CD8-positive, alpha-beta T cell (primary cell): ENCODE measurements at places on chromosomes 13 and 19.

GRCh38 chr19:1162404-1163282 is 11.4 kb downstream of the SBNO2 start:
- DNase-seq, result no peak

GRCh38 chr19:45117671-45118070 is 24.7 kb downstream of the PPP1R37 start:
- DNase-seq, result no peak

- no peak for DNase-seq
Observed at GRCh38 chr13:22967669-22968068, 213.1 kb upstream of the SGCG start.

- DNase-seq, result no peak
Observed at GRCh38 chr13:105817498-105817897, 718.0 kb downstream of the EFNB2 start.

DNA sequence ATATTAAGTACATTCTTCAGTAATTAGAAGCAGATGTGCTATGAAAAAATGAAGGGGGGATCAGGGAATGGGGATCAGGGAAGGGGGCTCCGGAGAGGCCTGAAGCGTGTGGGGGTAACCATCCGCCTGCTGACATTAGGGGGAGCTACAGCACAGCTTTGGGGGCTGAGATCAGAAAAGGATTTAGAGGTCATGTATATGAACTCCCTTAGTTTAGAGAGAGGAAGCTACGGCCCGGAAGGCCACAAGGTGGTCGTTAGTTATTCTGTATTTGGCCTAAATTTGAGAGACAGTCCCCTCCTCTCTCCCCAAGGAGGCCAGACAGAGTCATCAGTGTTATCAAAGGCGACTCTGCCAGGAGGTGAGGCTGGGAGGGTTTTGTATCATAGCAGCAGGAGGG is 99.0 kb downstream of the TM9SF2 start:
- DNase-seq, result no peak

GRCh38 chr13:68535329-68535728 is 1305.2 kb upstream of the PCDH9 start:
- DNase-seq, result no peak

GRCh38 chr19:18226956-18227780 is 930 bp upstream of the PDE4C start:
- no peak for DNase-seq
